NCI-H446 (cell line): ENCODE measurements at places on chromosomes 2 and 18.

- no peak for DNase-seq
These were observed 558 bp downstream of the FBXO41 start for GRCh38 chr2:73283545-73284295.

- no peak for DNase-seq
These were observed 145.9 kb downstream of the DDX1 start for GRCh38 chr2:15737314-15738224.

DNA sequence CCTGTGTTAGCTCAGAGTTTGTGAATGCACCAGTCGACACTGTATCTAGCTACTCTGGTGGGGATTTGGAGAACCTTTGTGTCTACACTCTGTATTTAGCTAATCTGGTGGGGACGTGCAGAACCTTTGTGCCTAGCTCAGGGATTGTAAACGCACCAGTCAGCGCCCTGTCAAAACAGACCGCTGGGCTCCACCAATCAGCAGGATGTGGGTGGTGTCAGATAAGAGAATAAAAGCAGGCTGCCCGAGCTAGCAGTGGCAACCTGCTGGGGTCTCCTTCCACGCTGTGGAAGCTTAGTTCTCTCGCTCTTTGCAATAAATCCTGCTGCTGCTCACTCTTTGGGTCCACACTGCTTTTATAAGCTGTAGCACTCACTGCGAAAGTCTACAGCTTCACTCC, 324.2 kb downstream of the RAD51AP2 start:
- no peak for DNase-seq

- DNase-seq, result no peak
These were observed 44.0 kb downstream of the COBLL1 start for GRCh38 chr2:164797627-164798026.

DNA sequence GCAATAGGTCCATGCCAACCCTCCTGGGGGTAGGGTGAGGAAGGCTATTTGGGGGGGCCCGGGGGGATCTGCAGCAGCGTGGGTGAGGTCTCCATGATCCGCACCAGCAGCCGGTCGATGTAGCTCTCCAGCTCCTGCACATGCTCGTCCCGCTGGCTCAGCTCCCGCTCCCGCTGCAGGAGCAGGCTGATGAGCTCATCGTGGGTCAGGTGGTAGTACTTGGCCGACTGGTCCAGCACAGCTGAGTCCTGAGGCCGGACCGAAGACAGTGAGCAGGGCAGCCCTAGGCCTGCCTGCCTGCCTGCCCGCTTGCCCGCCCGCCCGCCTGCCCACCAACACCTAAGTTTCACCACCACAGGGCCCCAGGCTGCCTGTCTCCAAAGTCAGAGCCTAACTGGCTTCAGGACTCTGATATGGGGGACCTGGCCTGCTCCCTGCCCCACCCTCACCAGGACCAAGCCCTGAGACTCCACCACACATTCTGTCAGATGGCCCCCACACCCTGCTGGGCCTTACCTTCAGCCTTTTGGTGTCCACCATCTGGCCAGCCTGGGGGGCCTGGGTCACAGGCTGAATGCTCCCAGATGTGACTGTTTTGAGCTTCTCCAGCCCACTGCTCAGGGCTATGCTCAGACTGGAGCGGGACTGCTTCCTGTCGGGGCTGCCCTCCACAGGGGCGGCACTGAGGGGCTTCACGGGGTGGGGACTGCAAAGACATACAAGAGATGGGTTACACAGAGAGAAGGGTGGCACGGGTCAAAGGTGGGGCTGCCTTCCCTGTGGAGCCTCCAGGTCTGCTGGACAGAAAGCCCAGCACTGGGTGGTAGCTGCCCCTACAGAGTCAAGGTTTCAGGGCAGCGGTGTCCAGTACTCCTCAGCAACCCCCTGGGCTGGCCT, 4.2 kb upstream of the SFXN5 start:
- DNase-seq, result no peak

DNA sequence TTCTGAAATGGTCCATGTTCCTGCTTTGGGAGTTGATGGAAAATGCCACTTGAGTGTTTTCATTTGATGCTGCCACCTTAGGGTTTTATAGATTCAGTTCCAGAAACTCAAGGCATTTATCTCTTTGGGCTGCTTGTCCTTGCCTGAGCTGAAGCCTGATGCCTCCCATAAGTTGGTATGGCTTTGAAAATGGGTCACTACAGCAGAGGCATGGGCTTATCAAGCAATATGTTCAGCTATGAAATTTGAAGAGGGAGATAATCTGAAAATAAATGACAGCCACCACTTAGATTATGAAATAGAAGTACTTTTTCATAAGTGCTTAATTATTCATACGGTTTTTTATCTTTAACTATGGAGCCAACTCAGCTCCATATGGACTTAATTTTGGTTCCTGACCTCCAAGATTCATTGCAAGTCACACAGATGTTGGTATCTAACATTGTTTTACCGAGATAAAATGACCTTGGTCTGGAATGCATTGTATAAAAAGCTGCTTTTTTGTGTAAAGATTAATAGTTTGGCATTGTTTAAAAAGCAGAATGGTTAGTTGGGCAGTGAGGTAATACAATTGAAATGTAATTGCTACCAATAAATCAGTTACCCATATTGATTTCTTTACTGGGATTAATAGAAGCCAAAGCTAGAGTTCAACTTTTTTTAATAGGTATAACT, 4.5 kb downstream of the SLC14A1 start:
- no peak for DNase-seq

DNA sequence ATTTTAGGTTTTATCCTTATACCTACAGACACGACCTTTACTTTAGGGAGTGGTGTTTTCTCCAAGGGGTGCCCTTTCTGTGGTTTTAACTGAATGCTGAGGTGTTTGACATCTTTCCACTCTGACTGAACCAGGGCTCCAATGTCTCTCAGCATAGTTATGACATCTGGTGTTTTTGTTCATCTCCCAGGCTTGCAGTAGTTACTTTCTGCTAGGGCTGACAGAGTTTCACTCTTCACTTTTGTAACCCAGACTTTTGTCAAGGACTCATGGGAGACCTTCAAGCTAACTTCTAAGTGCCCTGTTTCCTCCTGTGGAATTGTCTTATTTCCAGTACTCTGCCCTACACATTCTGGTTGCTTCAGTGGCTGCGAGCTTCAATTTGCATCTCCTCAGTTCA, 103.1 kb downstream of the CCDC85A start:
- peak; percentile 15 for DNase-seq

DNA sequence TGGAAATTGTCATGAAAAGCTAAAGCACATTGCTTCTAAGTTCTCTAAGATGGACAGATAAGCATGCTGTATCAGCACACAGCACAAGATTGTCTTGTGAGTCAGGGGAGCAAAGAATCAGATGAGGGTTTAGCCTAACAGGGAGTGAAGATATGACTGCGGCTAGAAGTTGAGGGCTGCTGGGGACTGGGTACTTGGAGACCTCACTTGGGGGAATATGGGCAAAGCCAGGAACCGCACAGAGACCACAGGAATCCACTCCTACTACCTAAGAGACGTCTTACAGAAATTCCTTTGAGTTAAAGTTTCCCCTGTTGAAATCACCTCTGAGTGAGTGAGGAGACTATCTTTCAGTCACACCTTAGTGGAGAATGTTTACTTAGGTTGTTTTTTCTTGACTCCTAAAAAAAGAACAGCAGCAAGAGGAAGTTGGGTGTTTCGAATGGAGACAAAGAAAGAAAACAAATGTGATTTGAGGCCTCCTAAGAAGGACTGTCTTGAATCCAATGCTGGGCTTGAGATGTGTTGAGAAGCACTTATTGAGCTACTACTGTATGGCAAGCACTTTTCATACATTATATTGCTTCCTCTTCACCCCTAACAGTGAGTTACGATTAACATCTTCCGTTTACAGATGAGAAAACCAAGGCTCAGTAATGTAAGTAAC, 100.7 kb downstream of the ANKRD44 start:
- no peak for DNase-seq

GRCh38 chr2:179966778-179967394, 40.2 kb downstream of the CWC22 start:
- no peak for DNase-seq

GRCh38 chr2:126795656-126796055, 103.0 kb upstream of the TEX51 start:
- DNase-seq, result no peak

DNA sequence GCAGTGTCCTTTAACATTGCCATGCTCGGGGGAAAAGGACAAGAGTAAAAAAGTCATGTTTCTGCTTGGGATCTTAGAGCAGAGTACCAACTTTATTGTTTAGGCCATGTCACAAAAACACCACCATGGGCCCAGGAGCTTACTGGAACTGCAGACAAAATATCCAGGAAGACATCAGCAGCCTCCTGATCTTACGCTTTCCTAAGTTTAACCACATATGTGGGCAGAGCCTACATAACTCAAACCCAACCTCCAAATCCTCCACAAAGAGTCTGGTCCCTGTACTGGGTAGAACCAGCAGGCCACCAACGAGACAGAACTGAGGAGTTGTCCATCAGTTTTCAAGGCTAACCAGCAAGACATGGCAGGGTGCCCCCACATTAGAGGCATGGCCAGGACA, 10.3 kb downstream of the GALNT14 start:
- DNase-seq, result no peak

DNA sequence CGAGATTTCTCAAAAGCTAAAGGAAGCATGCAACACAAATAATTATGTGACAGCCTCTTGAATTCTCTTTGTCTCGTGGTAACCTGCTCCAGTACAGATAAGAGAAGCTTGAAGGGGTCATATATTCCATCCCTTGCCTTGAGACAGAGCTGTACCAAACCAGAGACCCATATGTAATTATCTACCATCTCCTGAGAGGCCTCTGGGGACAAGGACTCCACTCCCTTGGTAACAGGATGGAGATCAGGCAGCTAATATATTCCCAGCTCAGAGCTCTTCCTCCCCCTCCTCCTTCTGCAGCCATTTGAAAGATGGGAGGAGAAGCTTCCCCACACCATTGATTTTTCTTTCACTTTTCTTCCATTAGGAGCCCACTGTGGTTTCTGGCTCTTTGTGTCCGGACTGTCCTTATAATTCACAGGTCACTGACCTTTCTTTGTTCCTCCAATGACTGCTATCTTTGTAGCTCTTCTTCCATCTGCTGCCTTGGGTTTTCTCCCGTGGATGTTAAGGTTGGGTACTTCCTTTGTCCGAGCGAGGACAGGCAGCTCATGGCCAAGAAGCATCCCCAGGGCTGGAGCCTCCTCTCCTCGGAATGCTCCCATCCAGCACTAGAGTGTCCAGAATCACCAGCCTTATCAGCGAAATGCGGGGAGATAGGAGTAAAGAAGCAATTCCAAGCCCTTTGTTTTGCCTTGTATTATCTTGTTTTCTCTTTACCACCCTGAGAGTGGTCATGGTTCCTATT, 72.6 kb upstream of the STPG4 start:
- no peak for DNase-seq

DNA sequence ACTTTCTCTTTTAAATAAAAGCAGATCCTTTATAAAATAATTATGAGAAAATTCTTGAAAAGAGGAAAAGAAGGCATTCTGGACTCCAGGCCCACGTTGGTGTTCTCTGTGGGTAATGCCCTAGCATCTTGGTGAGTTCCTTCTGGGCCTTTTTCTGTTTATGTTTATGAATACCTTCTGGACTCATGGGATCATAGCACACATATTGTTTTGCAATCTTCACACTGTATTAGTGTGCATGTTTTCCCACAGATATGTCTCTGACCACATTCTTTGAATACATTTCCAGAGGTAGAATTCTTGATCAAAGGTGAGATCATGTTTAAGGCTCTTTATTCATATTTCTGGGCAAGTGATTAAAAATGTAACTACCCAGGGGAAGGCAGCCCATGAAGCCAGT, 15.9 kb downstream of the GLI2 start:
- DNase-seq, result no peak

DNA sequence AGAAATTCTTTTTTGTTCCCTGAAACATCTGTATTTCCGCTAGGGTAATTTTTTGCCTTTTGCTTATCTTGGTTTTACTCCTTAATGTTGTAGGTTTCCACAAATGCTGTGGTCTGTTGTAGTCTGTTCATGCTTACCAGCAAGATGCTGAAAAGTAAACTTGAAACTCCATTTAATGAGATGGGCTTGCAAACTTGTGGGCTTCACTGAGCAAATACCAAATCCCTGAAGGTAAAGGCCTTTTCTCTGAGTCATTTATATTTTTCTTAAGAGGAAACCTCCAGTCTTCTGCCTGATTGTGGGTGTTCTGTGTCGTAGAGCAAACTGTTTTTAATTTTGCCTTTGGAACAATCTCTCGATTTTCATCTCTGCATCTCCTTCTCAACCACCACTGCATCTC, 9.3 kb downstream of the SP140 start:
- no peak for DNase-seq

DNA sequence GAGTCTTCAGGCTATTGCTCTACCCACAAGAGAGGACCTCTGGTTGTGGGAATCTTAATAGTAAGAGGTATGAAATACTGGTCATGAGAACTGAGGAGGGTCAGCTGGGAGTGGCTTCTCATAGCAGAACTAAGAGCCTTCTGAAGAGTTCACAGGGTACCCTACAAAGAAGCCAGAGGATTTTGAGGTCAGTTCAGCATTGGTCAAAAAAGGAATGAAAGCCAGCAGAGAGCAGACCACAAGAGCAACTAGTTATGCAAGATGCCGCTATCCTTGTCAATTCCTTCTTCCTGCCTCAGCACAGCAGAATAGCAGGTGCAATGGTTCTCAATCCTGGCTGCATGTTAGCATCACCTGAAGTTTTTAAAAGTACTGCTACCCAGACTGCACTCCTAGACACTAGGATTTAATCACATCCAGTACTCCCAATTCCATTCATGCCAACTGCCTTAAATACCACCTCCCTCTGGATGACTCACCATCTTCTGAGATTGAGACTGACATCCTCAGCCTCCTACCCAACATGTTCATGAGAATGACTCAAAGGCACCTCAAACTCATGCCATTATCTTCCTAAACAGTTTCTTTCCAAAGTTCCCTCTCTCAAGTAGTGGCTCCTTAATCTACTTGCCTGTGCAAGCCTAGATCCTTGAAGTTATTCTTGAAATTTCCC, 81.0 kb upstream of the RBMS1 start:
- no peak for DNase-seq

GRCh38 chr2:238551091-238551490, 124.4 kb downstream of the ASB1 start:
- no peak for DNase-seq

GRCh38 chr2:40118622-40119021, 333.3 kb downstream of the SLC8A1 start:
- DNase-seq, result no peak

DNA sequence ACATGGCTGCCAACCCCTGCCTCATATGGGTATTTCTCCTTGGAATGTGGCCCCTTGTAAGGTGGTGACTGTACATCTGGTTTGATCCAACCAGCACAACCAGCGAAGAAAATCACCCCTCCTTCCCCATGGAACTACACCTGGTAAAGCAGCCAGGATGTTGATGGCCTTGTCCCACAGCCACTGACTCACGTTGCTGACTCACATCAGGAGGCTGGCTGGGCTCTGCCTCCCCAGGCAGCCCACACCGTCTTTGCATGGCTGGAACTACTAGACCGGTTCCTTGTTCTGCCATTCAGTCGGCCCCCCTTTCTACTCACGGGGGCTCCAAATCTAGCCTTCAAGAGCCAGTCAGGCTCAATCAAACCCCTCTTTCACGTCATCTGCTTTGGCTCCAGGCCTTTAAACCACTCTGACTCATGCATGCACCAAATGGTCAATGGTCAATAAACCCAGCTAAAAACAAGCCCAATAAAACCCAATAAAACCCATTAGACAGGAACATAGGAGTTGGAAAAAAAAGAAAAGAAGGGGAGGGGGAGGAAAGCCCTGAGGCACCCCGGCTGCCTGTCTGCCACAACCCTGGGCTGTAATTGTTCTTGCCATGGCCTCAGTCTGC, 114.8 kb downstream of the PLB1 start:
- no peak for DNase-seq

- DNase-seq, result no peak
These were observed 237.5 kb downstream of the NDUFA10 start for GRCh38 chr2:239787538-239788050.
